ENCODE measurements at places on chromosomes 5 and 9. TPM values are rescaled to one million over a fixed set of nuclear protein-coding genes. Genes with fewer than 3 reads are reported as not detected.

- DNase-seq = no peak
Observed at GRCh38 chr5:17852740-17853139, 218.5 kb downstream of the TAF11L14 start.

DNA sequence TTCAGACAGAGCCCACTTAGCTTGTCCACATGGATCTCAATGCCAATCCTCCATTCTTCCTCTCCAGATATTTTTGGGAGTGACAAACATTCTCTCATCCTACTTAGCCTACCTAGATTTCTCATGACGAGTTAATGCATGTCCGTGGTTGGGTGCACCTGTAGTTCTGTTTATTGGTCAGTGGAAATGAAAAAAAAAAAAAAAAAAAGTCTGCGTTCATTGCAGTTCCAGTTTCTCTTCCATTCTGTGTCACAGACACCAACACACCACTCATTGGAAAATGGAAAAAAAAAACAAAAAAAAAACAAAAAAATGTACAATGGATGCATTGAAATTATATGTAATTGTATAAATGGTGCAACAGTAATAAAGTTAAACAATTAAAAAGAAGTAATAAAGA, 59.0 kb downstream of the BASP1 start:
- DNase-seq = no peak

- no peak for DNase-seq
Observed at GRCh38 chr5:154756009-154756867, 1.1 kb downstream of the LARP1 start.

The ISL1 gene
- total RNA-seq = not detected

GRCh38 chr9:131117121-131117761, 8.1 kb upstream of the NUP214 start:
- DNase-seq = peak; percentile 57

DNA sequence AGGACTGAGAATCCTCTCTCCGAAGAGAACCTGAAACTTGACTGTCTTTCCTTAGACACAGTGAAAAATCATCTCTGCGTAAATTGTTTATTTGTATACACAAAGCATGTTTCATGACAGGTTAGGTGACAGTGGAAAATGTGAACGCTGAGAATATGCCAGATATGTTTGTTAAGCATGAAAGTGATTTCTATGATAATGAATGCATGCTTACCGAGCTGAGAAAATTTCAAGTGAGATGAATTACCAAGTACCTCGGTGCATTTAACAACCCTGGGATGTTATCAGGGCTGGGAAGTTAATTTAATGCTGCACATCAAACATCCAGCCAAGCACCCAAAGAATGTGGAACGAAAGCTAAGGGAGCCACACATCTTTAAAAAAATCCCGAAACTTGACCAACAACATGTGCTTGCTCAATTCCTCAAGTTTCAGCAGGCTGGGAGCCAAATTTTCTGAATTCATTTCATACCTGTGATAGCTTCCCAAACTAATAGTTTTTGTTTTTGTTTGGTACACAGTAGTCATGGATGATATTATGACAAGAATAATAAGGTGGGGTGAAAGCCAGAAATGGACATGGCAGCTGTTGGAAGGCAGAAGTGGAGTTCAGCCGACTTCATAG, 336.9 kb downstream of the ARHGEF28 start:
- no peak for DNase-seq

- no peak for DNase-seq
Observed at GRCh38 chr9:115799734-115800133, 353.9 kb upstream of the PAPPA start.

DNA sequence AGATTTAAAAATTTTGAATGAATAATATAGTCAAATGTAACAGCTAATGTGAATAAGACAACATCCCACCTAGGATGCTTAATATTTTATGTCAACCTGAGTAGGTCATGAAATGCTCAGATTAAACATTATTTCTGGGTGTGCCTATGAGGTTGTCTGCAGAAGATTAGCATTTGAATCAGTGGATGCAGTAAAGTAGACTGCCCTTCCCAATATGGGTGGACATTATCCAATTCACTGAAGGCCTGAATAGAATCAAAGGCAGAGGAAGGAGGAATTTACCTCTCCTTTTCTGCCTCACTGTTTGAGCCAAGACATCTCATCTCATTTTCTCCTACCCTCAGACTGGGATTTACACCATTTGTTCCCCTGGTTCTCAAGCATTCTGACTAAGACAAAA, 1582.3 kb downstream of the EFNA5 start:
- no peak for DNase-seq

The CA9 gene
- total RNA-seq = 5.5 TPM

DNA sequence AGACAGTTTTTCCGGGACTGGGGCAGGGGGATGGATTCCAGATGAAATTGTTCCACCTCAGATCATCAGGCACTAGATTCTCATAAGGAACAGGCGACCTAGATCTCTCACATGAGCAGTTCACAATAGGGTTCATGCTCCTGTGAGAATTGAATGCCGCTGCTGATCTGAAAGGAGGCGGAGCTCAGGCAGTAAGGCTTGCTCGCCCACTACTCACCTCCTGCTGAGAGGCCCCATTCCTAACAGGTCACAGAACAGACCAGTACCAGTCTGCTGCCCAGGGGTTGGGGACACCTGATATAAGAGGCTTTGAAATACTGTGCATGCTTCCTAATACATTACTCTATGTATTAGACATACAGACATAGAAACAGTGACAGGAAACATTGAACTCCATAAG, 41.1 kb downstream of the PTPRD start:
- no peak for DNase-seq

The CDH6 gene
- total RNA-seq = 2.2 TPM

The GRIA1 gene
- 1.2 TPM for total RNA-seq

The ATP10B gene
- not detected for total RNA-seq

The PLCXD3 gene
- total RNA-seq = 44.5 TPM

DNA sequence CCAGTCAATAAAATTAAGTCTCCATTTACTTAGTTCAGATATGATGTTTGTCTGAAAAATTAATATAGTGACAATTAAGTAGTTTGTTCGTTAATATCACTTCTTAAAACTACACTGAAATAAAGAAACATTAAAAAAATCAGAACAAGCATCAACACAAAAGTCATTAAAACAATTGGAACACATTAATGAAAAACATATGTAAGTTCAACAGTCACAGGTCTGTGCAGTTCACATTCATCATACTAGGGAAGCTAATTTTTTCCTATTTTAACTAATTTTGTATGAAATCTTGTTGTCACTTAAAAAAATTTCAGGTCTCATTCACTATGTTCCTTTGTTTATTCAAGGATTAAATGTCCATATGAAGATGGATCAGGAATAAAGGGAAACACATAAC, 22.5 kb downstream of the POC5 start:
- no peak for DNase-seq

GRCh38 chr9:134325813-134326723, at the start of gene RXRA:
Gene RXRA (plus strand): TSS chr9:134326455. CDS start chr9:134326632, 177 bp downstream.
- DNase-seq = no peak

GRCh38 chr5:170849374-170849773, 12.4 kb upstream of the RANBP17 start:
- no peak for DNase-seq

DNA sequence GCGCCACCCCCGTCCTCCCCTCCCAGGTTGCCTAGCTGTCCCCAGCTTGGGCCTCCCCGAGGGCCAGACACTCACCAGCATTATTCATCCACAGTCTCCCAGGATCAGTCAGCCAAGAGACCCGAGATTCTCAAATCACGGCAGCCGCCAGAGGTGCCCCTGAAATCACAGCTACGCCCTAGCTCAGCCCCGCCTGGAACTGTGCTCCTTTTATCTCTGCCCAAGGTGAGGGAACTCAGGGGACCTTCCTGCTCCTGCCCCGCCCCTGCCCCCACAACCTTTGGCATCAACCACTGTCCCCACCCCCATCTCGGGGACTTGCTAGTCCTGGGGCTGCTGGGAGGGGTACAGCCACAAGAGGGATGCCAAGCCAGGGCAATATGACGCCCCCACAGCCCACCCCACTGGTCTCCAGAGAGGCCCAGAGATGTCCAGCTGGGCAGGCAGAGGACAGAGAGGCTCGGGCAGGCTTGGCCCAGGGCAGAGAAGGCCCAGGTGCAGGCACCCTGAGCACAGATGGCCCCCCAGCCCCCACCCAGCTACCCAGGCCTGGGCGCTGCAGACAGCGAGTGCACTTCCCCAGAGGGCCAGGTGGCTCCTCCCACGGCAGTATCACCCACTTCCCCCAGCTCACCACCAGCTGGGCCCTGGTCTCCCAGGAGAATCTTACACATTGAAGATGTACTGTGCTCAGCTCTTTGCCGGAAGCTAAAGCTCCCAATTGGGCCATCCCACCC, at the start of gene FUT7:
Gene FUT7 (minus strand): TSS at position 185 of the 737 bp plus-strand sequence. CDS start 97 bp downstream, at position 88.
- DNase-seq = no peak

GRCh38 chr9:76987594-76988200, 31.8 kb upstream of the FOXB2 start:
- no peak for DNase-seq

GRCh38 chr5:51394609-51395008, 11.4 kb downstream of the ISL1 start:
- no peak for DNase-seq

The NR5A1 gene
- total RNA-seq = not detected

The PLAC8L1 gene
- total RNA-seq = not detected

DNA sequence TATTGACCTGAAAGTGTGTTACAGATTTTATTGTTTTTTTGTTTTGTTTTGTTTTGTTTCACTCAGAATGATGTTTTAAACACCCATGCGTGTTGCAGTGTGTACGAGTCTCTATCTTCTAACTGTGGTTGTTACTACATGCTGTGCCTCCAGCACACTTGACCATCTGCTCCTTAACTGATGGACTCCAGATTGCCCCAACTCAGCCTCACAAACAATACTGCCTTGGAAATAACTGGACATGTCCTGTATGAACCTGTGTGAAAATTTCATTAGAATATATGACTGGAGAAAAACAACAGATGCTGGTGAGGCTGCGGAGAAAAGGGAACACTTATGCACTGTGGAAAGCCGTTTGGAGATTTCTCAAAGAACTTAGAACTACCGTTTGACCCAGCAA, 68.7 kb upstream of the HAND1 start:
- DNase-seq = peak; percentile 9

The VPS13A gene
- 29.5 TPM for total RNA-seq

The TAF1L gene
- not detected for total RNA-seq

The SLC25A2 gene
- total RNA-seq = not detected

DNA sequence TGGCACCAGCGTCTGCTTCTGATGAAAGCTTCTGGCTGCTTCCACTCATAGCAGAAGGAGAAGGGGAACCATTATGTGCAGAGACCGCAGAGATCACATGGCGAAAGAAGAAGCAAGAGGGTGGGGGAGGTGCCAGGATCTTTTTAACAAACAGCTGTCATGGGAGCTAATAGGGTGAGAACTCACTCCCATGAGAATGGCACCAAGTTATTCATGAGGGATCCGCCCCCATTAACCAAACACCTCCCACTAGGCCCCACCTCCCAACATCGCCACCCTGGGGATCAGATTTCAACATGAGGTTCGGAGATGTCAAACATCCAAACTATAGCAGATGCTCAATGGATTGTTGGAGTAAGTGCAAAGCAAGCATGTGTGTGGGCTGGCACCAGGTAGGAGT, 125.8 kb upstream of the SLIT3 start:
- no peak for DNase-seq

DNA sequence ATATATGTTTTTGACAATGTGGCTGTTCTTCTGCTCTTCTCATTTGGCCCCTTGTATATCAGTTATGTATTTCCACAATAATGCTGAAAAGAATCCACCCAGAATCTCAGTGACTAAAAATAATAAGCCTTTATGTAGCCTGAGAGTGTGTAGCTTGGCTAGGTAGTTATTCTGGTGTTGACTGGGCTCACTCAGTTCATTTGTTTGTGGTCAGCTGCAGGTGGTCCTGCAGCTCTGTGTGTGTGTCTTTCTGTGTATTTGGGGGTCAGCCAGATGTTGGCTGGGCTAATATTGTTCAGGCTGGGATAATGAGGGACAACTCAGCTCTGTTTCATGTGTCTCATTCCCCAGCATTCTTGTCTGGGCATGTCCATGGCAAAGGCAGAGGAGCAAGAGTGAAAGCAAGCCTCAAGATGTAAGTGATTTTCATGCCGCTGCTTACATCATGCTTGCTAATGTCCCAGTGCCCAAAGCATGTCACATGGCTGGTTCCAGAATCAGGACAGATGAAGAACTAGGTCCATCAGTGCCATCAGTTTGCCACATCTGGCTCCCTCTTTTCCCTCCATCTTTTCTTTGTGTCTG, 162.8 kb downstream of the KCTD16 start:
- DNase-seq = no peak

The ARAP3 gene
- total RNA-seq = 5.6 TPM

The SPATA6L gene
- total RNA-seq = 1.3 TPM

DNA sequence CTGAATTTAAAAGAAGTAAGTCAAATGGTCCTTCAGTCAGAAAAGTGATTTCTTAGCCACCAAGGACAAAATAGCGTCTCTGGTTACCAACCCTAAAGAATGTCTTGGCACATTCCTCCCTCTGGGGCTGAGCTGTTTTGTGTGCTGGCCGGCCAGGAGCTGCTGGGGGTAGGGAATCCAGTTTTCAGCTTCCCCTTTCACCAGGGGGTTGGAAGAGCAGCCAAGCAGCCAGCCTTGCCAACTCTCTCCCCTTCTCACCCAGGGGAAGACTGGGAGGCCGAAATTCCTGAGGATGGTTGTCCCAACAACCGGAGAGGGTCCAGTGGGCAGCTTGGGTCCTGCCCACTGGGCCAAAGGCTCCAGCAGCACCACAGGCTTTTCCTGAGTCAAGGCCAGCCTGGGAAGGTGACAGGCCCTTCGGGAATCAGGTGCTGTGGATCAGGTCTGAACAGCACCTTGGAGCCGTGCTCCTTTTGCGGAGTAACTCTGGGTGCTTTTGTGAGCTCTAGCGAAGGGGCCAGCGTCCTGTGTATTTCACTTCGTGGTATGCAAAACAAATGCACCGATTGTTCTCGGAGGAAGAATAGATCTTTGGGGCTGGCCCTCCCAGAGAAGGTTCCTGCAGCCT, 4.2 kb downstream of the WWC1 start:
- no peak for DNase-seq

DNA sequence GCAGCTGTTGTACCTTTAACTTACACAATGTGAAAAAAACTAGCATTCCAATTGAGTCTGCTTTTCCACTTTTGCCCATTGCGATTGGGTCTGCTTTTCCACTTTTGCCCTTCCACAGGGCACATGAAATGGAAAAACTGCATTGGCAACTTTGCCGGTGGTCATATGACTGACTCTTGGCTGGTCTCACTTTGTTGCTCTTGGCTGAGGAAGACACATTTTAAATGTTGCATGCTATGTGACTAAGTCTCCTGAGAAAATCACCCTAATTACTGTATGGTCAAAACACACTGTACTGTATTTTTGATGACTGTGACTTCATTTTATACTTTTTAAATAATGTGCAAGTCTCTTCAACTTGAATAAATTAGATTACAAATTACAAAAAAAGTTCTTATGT, 1.6 kb upstream of the OXCT1 start:
- no peak for DNase-seq

- no peak for DNase-seq
Observed at GRCh38 chr9:89887286-89887685, 282.5 kb downstream of the GADD45G start.

DNA sequence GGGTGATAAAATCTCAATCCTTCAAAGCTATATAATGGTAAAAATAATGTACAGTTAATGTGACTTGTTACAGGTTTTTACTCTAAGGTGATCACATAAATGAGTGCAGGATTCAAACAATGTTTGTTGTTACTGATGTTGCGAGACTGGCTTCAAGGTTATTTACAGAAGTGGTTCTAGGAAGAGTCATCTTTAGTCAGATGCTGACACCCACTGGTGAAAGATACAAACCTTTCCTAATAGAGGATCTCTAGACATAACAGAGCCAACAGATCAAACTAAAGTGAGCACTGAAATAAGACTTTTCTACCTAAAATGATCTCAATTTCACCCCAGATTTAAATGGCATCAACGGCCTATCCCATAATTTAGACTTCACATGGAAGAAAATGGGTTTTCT, 20.2 kb downstream of the ARSB start:
- no peak for DNase-seq
